Activated CD4-positive, CD25-positive, alpha-beta regulatory T cell treated with anti-CD3 and anti-CD28 coated beads, Interleukin-2, amount 50 U/mL, for 24 hours (primary cell): ENCODE measurements at places on chromosomes 4 and X.

DNA sequence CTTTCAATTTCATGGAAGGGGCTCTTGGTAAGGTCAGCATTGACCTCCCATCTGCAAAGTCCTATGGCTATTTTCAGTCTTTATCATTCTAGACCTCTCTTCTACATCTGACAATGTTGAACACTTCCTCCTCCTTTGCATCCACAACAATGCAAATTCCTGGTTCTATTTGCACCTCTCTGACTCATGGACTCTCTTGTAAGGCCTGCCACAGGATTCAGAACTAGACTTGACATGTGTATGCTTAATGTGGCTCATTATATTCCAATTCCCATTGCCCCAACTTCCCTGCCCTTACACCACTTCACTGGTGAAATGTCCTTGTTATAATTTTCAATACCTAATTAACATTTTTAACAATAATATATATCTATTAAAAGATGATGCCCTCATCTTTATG lies 314.3 kb upstream of the FGF13 start:
- ATAC-seq, result no peak

DNA sequence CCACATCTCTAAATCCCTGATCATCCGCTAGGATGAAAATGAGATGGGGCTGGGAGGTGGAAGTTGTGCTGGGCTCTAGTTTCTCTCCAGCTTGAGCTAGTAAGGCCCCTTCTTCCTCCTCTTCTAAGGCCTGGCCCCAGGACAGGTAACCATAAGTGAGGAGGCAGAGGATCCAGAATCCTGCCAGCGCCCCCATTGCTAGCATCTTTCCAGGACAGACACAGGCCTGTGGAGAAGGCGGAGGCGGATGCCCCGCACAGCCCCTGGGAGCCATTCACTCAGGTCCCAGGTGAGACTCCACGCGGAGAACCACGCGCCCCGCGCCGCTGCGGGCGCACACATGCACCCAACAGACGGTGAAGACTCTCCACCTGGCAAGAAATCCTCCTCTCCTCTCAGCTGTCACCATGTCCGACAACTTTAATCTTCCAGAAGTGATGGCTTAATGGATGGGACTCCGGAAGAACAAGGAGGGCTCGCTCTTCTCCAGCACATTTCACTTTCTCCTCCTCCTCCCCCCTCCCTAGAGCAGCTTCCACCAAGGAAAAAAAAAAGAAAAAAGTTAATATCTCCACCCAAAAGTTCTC lies 793 bp downstream of the ARSJ start:
- ATAC-seq, result no peak

DNA sequence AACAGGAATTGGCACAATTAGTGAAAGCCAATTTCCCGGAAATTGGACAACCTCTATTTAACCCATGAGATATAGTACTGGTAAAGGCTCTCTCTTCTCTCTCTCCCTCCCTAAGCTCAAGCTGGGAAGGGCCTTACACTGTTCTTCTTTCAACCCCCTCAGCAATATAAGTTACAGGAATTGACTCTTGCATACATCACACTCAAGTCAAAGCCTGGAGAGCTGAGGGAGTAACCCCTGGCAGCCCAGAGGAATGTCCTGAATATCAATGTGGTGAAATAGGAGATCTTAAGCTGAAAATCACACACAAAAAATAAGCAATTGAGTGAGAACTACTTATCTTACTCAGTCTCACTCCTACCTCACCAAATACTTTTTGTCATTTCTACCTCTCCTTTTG lies 186.9 kb upstream of the SPOCK3 start:
- no peak for ATAC-seq

DNA sequence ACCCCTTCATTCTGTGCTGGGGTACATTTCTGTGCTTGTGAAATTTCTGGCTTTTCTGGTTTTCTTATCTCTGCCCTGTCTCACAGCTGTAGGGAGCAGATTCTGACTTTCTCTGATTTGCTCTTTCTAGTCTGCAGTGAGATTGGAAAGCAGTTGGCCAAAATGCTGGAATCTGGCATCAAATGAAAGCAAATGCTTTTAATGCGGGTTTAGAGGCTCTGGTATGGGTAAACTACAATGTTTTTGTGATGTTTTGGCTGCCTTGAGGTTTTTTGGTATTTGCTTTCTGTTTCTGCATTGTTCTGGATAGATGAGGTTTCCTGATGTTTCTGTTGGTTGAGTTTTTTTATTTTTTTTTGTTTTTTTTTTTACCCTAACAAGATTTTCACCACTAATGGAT lies 23.8 kb downstream of the SMIM20 start:
- ATAC-seq, result no peak

GRCh38 chr4:37970702-37971101 lies 10.5 kb downstream of the PTTG2 start:
- peak; percentile 69 for ATAC-seq

- no peak for ATAC-seq
Measured at GRCh38 chr4:100898844-100899243, 381.0 kb upstream of the EMCN start.
